ENCODE measurements at places on chromosomes 13 and 19.

DNA sequence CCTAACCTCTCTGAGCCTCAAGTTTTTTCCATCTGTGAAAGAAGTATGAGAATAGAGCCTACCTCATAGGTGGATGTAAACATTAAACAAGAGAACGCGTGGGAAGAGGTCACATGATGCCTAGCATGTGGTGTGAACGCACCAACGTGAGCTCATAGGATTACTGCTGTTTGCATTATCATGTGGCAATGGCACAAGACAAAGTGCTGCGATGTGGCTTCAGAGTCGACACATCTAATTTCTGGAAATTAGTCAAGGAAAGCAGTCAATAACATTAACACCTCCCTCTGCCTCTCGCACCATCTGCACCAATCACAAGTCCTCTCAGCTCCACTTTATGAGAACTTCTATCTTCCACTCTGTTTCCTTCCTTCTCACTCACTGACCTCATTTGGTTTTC lies 489.7 kb downstream of the COG6 start:
- no peak for DNase-seq

GRCh38 chr13:99028890-99029289 lies 51.0 kb upstream of the DOCK9 start:
- no peak for DNase-seq

DNA sequence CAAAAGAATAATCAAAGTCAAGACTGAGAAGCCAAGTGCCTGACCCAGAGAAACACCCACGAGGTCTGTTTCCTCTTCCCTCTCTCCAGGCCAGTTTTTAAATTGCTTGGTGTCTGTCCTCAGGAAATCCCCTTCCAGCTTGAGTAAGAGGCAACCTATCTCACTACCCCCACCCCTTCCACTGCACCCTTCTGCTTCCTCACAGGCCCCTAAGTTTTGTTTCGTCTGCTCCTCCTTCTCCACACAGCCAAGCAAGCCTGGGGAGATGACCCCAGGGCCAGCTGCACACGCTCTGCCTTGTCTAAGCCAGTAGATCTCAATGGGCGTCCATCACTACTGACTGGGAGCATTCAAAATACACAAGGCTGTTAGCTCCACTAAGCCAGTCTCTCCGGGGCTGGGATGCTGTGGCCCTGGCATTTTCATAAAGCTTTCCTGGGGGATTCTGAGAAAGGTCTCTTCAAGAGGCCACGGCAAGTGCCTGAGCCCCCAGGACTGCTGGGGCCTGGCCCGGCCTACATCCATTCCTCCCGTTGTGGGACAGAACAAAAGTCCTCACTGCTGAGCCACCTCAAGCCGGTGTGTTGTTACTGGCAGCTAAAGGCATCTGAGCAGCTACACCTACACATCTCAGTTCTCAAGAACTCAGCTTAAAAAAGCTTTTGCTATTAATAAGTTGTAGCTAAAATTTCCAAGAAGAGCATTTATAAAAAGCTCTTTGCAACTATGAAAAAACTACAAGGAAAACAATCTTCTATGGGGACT lies 14.9 kb upstream of the IL4I1 start:
- no peak for DNase-seq

DNA sequence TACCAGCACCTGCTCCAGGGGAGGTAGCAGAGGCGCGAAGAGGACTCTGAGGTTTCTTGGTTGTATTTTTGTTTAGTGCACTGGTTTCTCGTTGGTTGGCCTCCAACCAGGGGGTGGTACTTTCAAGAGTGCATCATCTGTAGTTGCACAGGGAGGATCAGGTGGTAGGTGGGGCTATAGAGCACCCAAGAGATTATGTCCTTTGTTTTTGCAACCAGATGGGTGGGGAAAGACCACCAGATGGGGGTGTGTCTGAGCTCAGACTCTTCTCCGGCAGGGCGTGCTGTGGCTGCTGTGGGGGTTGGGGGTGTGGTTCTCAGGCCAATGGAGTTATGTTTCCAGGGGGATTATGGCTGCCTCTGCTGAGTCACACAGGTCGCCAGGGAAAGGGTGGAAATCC lies 254.4 kb upstream of the KLF12 start:
- no peak for DNase-seq

- no peak for DNase-seq
These were observed 7.5 kb upstream of the TM6SF2 start for GRCh38 chr19:19280561-19280960.

GRCh38 chr13:27283906-27284493 lies 13.4 kb downstream of the RASL11A start:
- no peak for DNase-seq

DNA sequence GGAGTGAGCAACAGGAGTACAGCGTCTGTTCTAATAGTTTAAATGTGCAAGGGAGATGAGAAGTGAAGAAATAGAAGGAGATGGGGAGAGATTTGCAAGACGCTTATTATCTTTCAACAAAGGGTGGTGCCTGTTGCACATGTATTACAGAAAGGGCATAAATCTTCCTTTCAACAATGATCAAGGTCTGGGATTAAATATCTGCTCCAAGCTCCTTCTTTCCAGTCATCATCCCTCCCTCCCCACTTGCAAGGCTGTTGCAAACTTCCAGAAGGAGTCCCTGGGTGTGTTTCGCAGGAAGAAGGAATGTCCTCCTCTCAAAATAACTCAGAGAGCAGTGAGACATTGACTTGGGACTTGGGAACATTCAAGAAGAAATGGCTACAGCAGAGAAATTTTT lies 63.5 kb upstream of the MYCBP2 start:
- DNase-seq = no peak

DNA sequence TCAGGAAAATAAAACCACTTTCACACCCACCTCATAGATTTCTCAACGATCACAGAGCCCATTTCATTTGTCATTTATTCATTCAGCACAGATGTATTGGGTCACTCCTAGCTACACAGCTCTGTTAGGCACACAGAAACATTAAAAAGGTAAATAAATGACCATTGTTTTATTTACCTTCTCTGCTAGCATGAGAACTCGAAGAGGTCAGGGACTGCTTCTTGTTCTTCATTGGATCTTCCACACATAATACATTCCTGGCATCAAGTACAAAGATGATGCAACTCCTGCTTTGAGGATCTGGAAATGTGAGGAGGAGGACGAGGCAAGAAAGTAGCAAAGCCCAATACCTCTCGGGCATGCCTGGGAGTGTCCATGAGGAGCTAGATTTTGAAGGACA lies 168.1 kb downstream of the RBM26 start:
- no peak for DNase-seq

DNA sequence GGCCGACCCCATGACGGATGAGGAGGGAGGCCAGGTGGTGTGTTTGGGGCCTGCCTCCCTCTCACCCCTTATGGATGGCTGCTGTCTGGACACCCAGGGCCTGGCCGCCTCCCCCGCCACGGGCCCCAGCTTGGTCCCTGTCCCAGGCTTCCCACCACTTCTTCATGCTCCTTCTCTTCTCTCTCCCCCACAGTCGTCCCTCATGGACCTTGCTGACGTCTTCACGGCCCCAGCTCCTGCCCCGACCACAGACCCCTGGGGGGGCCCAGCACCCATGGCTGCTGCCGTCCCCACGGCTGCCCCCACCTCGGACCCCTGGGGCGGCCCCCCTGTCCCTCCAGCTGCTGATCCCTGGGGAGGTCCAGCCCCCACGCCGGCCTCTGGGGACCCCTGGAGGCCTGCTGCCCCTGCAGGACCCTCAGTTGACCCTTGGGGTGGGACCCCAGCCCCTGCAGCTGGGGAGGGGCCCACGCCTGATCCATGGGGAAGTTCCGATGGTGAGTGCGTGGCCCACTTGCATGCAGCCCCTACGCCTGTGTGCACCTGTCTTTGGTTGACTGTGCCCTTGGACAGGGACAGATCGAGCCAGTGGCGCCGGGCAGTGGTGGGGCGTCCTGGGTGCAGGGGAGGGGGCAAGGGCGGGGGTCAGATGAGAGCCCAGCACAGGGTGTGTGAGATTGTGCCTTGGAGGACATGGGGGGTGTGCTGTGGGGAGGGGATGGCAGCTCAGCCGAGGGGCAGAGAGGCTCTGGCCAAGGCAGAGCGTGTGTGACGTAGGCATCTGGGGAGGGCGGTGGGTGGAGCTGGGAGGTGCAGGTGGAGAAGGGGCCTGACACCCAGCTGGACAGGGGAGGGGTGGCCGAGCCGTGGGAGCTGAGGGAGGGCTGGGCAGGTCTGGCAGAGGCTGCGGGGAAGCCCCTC lies 16.8 kb downstream of the EPN1 start:
- no peak for DNase-seq

DNA sequence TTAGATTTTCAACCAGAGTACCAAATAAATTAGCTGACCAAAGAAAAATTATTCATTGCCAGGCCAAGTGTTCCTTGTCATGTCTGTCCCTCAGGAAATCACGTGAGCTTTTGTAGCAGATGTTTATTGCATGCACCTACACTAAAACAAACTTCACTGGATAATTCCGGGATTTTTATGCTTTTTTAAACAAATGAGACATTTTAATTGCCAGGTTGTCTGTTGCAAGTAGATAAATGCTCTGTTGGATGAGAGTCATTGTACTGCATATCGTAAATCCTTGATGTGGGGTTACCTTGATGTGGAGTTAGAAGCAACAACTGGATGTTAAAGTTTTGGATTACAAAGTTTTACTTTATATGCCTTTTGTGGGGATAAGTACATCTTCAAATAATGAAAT lies 1187.7 kb upstream of the PCDH9 start:
- no peak for DNase-seq

- DNase-seq = no peak
These were observed at the start of gene SELENOV for GRCh38 chr19:39514840-39515550. Gene SELENOV (plus strand): TSS chr19:39515139. CDS start chr19:39515213, 74 bp downstream.

DNA sequence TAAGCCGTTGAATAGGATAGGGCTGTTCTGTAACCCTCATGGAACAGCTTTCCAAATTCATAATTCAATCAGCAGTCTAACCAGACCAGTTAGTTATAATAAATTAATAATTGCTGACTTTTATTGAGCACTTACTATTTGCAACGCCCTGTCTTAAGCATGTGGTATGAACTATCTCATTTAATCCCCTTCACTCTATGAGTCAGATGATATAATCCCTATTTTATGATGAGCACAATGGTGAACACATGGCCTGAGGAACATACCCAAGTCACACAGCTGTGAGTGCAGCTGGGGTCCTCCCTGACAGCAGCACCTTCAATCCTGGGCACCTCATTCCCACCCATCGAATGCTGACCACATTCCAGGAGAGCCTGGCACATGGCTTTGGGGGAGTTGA lies 28.0 kb upstream of the SACS start:
- DNase-seq = no peak

GRCh38 chr19:11168568-11168967 lies 13.0 kb upstream of the SPC24 start:
- DNase-seq = no peak

GRCh38 chr13:89568276-89568675 lies 1779.2 kb upstream of the MIR17HG start:
- no peak for DNase-seq
